ENCODE measurements at places on chromosomes 7 and 10.

DNA sequence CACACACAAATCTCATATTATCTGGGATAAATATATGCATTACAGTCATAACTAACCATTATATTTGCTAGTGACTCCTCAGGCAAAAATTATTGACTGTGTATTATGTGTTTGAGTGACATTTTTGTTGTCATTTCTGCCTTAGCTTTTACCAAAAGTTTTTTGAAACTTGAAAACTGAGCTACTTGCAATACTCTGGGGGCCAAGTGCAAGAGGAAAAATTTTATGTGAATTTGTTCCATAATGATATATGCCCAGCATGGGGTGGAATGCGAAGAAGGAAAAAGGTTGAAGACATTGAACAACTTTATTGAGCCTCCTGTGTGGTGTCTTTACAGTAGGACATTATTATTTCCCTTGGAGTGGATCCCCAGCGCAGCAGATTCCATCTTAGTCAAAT, 176.8 kb upstream of the FERD3L start:
- no peak for DNase-seq

- no peak for DNase-seq
Measured at GRCh38 chr10:17456032-17456548, 1.7 kb upstream of the ST8SIA6 start.

DNA sequence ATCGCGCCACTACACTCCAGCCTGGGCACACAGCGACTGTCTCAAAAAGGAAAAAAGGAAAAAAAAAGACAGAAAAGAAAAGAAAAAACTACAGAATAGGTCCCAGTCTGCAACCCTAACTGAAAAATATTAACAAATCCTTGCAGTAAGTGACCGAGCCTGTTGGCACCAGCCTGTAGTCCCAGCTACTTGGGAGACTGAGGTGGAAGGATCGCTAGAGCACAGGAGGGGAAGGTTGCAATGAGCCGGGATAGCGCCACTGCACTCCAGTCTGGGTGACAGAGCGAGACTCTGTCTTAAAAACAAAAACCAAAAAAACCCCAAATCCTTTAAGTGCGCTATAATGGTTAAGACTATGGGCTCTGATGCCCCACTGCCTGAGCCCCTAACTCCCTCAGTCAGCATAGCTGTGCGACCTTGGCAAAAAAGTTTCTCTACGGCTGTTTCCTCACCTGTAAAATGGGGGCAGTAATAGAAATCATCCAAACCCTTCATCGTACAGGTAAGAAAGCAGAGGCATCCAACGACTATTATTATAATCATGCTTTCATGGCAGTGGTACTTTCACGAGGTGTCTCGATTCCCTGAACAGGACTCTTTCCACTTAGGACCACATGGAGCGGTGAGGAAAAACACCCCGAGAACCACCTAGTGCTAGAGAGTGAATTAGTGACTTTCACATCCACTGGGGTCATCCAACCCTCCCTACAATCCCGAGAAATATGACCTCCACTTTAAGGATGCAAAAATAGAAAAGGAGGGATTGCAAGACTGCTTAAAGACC, 755 bp downstream of the TOMM7 start:
- DNase-seq, result no peak

DNA sequence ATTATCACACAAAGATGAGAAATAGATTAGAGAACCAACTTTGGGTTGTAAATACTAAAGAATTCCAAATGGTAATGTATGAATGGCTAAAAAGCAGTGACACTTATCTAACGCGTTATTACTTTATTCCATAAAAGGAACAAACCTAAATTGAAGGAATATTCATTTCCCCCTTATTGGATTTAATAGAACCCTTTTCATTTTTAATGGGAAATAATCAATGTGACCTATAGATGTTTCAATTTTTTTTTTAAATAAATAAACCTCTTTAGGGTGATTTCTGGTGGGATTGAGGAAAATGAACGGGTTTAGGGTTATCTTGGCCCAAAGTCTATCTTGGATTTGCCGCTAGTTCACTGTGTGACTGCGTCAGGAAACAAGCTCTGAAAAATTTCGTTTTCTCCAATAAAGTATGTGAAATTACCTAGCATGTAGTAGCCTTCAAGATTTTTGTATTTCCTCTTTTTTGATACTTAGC, 1.9 kb upstream of the ACBD5 start:
- DNase-seq, result no peak

GRCh38 chr10:16945593-16945992, 128.4 kb upstream of the RSU1 start:
- no peak for DNase-seq

DNA sequence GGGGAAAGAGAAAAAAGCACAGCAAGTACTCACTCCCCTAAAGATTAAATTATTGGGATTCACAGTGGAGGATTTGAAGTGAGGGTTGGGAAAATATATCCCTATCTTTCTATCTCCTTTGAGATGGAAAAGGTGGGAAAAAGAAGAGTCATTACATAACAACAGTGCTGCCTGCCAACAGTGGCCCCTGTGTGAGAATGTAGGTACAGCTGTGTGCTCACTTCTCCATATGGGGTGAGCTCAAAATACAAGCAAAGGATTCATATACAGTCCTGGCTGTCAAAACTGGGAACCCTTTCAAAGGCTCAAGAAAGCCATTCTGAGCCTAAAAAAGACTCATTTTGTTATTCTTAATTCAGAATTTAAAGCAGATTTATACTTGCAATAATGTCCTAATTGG, 458.5 kb downstream of the GPAM start:
- no peak for DNase-seq

GRCh38 chr10:122513053-122513452, 47.5 kb upstream of the DMBT1 start:
- DNase-seq, result no peak

DNA sequence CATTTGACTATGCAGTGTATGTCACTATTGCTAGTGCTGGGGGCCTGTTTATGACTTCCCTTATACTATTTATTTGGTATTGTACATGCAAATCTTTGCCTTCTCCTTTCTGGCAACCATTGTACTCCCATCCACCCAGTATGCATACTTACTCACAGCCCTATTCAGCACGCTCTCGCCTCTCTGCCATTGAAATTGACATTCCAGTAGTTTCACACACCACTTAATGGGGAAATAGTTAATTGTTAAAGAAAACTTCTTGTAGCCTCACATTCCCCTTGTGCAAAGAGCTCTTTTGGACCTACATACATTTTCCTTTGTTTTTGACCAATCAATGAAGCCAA, 9.9 kb downstream of the CLDN12 start:
- no peak for DNase-seq

- no peak for DNase-seq
Measured at GRCh38 chr7:150975536-150976319, 2.4 kb downstream of the KCNH2 start.
